ENCODE measurements at places on chromosomes 13 and 19.
A peak's percentile ranks its signal among the peaks of the same experiment; 100 is the strongest.

DNA sequence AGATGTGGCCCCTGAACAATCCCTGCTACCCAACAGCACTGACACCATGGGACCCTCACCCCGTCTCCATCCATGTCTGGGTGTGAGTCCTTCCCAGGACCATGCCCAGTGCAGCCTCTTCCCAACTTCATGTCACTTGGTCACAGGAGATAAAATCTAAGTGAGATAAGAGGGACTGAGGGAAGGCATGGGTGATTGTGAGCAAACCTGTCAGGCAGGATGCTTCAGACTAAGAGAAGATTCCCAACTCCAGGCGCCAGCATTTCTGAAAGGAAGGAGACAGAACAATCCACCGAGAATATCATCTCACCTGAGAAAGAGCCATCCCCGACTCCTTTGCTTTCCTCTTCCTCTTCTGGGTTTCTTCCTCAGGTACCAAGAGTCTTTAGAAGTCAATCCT is 7.5 kb downstream of the ZNF320 start:
- DNase-seq, result no peak

- DNase-seq, result no peak
Observed at GRCh38 chr13:23763318-23763717, 125.9 kb downstream of the MIPEP start.

GRCh38 chr19:10191347-10191746 is 3.4 kb downstream of the DNMT1 start:
- DNase-seq, result no peak

GRCh38 chr19:49554701-49555181 is 25.6 kb downstream of the NOSIP start:
- DNase-seq, result no peak

DNA sequence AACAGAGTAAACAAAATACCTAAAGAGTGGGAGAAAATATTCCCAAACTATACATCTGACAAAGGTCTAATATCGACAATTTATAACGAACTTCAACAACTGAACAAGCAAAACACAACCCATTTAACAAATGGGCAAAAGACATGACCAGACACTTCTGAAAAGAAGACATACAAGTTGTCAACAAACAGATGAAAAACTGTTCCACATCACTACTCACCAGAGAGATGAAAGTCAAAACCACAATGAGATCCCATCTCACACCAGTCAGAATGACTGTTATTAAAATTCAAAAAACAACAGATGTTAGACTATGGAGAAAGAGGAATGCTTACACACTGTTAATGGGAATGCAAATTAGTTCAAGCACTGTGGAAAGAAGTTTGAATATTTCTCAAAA is 233.8 kb upstream of the EDNRB start:
- DNase-seq, result no peak

GRCh38 chr19:679418-680286 is 3.5 kb downstream of the FSTL3 start:
- DNase-seq, result no peak

- no peak for DNase-seq
Observed at GRCh38 chr13:63011996-63012395, 1596.3 kb upstream of the PCDH20 start.

DNA sequence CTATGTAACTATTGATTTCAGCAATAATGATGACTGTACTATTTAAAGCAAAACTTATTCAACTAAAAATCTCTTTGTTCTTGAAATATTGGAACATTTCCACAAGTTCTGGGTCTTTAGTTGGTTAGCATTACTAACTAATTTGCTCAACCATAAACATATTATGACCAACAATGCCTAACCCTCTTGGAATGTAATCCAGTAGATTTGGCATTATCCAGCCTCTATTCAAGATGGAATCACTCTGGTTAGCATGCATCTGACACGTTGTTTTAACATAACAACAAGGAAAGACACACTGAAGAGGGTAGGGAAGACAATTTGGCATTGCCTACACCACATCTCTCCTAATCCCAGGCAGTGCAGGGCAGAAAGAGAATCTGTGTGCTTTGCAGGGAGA is 941.3 kb upstream of the PCDH20 start:
- DNase-seq, result no peak

DNA sequence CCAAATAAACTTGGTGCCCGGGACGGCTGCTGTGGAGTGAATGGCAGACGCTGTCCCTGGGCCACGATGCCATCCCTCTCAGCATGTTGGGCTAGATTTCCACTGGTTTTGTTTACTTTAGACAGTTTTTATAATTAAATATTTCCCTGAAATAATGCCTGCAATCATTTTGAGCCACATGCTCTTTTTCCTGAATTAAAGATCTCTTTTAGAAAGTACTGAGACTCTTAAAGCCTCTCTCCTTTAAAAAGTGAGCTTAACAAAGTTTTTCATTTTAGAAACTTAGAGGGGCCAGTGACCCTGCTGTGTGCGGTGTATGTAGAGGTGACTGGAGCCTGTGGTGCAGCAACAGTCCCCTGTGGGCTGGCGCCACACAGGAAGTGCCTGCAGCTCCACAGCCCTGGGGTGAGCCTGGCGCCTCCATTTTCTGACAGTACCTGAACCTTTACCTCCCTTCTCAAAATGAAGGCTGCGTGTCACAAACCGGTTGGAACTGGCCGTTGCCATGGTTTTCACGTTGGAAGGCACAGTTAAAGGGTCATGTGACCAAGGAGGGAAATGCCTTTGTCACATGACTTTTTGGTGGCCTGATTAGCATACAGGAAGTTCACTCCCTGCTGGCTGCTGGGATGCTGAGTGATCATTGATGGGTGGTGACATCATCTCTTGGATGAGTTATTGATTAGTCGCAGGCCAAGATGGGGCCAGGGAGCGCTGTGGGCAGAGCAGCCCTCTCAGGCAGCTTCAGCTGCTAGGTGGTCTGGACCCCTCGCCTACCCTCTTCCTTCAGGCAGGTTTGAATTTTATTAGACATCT is 26.3 kb downstream of the TSSK6 start:
- peak; percentile 44 for DNase-seq

DNA sequence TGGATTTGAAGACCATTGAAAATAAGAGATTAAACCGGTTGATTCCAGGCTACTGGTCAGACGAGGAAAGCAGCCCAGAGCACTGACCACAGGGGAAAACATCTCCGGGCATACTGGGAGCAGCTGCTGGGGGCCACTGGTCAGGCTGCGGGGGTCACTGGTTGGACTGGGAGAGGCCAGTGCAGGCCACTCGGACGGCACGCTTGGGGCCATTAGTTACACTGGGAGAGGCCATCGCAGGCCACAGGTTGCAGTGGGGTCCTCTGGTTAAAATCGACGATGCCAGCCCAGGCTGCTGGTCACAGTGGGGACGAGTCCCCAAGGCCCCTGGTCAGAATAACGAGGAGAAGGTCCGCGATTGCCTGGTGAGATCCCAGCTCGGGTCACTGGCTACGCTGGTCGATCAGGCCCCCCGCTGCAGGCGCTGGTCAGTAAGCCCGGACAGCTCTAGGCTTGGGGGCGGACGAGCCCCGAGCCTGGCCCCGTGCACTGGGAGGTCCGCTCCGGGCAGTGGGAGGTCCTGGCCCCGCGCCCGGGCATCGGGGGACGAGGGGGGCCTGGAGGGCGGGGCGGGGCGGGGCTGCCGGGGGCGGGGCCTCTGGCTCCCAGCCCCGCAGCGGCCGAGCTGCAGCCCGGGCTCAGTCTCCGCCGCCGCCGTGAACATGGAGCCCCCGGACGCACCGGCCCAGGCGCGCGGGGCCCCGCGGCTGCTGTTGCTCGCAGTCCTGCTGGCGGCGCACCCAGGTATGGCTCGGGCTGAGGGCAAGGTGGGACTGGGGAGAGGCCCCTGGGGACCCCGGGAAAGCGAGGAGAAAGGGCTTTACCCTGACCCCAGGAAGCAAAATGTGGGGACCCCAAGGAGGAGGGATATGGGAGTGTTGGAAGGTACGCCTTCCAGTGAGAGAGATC is at the start of gene BCAM:
Gene BCAM (plus strand): TSS at position 641 of the 909 bp plus-strand sequence. CDS start 22 bp downstream, at position 663.
- DNase-seq, result no peak

DNA sequence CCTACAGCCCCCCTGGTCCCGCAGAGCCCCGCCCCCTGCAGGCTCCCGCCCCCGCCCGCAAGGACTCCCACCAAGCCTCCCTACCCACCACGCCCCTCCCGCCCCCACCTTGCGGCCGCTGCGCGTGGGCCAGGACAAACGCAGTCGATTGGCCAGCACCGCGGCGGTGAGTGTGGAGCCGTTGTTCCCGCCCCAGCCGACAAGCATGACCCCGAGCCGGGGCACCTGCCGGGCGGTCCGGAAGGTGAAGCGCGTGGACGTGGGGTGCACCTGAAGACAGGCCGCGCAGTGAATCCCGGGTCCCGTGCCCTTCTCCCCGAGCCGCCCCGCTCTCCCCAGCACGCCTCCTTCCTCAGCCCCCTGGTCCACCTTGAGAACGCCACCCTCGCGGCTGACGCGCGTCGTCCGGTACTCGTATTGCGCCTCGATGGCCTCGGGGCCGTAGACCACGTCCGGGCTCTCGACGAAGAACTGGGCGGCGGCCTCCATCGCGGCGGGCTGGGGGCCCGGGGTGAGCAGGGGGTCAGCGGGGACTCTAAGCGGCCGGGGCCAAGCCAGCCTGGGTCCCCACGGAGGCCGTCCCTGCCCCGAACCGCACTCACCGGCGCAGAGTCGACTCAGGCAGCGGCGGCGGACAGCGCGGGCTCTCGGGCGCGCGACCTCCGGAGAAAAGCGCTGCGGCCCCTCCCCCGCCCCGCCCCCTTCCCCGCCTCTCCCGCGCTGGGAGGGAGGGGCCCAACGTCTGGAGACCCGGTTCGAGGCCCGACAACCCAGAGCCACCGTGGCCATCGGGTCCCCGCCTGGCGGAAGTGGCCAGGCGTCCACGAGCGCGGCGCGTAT is at the start of gene ISYNA1:
Gene ISYNA1 (minus strand): TSS at position 643 of the 840 bp plus-strand sequence. CDS start 154 bp downstream, at position 489.
- no peak for DNase-seq

- DNase-seq, result no peak
Observed at GRCh38 chr13:46468570-46469463, 81.8 kb upstream of the RUBCNL start.

- DNase-seq, result no peak
Observed at GRCh38 chr13:72168126-72168855, 301.3 kb upstream of the DACH1 start.

DNA sequence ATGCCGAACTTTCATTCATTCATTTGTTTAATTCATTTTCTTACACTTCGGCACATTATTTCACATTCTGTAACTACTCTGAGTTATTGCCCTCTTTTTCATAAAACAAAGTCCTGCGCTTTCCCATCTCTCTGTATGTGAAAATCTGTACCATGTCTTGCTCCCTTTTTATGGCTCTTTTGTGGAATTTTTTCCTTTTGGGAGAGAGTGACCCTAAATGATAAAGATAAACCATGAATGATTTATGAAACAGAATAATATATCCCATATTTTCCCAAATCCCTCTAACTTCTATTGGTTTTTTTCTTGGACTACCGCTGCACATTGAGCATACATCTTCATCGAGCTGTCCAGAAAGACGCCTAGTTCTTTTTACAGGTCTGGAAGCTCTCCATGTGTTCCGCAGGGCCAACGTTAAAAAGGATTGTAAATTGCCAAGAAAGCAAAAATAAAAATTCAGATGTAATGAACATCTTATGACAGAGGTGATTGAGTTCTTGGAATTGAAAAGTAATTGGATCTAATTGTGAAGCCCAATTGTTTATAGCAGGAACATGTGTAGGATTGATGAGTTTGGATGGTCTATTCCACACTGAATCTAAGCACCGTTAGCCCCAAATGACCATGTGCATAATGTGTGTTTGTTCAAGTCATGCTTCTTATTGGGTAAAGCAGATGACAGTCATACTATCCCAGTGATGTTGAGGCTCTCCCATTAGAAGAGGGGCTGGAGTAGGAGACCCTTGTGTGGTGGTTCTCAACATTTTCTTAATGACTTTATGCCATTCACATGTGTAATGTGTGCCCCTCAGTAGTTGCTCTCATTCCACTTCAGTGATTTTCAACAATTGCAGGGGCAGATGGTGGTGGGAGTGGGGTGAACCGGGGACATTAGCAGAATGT is 378.9 kb downstream of the DLEU7 start:
- DNase-seq, result no peak

DNA sequence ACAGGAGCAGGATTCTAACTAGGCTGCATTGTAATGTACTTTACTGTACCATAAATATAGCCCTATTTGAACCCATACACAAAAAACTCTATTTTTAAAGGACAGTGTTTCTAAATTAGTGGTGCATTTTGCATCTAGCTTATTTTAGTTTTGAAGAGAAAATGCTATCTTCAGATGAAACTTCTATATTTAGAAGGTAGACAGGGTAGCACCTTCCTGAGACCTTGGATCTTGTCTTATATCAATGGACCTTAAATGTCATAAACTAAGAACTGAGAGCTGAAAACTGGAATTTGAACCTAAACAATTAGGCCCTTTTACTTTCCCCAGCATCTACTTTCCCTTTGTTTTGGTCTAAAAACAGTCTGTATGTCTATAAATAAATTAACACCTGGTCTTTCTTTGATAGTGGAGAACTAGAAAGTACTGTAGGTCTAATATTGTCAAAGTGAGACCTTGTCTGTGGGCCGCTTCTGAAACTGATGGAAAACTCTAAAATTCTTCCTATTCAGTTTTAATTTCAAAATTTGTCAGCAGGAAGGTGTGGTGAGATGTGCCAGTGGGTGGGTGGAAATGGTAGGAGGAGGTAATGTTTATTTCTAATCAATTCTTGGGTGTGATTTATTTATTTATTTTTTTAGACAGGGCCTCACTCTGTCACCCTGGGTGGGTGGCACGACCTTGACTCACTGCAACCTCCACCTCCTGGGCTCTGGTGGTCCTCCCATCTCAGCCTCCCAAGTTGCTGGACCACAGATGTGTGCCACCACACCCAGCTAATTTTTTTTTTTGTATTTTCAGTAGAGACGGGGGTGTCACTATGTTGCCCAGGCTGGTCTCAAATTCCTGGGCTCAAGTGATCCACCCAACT is 10.1 kb downstream of the COG3 start:
- no peak for DNase-seq

DNA sequence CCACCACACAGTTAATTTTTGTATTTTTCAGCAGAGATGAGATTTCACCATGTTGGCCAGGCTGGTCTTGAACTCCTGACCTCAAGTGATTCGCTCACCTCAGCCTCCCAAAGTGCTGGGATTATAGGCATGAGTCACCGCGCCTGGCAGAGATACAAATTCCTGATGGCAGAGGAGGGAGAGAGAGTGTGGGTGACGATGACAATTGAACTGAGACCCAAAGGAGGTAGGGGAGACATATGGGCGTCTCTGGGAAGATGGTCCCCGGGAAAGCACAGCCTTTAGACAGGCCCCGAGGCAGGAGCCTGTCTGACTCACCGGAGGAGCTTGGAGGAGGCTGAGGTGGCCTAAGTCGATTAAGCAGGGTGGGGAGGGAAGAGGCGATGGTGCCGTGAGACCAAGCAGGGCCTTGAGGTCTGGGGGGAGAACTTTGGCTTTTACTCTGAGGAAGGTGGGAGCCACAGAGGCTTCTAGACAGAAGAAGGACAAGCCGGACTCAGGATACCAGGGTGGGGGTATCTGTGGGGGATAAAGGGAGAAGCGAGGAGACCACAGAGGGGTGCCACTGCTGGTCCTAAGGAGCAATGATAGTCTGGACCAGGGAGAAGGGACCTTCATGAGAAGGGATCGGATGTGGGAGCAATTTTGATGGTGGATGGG is 38.2 kb downstream of the ARRDC2 start:
- DNase-seq, result no peak

GRCh38 chr13:76663592-76664335 is 222.4 kb downstream of the KCTD12 start:
- no peak for DNase-seq
